Activated CD4-positive, alpha-beta T cell treated with anti-CD3 and anti-CD28 coated beads, Interleukin-2, amount 50 U/mL, for 16 hours (primary cell): ENCODE measurements at places on chromosomes 16 and 17.
A peak's percentile ranks its signal among the peaks of the same experiment; 100 is the strongest.

DNA sequence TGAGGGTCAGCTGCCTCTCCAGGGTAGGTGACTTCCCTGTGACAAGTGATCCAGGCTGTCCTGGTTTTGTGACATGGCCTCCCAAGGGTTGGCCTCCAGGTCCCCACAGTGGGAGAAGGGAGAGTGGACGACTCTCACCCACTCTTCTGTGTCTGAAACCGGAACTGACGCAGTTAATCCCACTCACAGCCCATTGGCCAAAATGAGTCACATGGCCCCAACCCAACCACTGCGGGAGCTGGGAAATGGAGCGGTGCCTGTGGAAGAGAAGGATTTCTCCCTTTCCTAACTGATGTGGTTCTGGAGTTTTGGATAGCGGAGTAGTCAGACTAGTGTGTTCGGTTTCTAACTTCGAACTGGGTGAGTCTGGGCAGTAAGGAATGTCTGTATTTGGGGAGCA is 79.4 kb downstream of the ABCC6 start:
- DNase-seq = no peak

DNA sequence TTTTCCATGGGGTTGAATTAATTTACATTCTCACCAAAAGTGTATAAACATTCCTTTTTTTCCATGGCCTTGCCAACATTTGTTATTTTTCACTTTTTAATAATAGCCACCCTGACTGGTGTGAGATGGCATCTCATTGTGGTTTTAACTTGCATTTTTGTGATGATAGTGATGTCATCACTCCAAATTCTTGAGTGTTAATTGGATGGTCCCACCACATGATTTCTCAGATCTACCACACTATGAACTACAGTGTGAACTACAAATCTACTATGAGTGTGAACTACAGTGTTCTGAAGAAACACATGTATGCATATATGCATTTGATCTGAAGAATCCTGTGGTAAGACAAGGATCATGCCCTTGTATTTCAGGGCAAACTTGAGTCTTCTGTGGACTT is 340.1 kb downstream of the ABCC12 start:
- DNase-seq = no peak

- no peak for DNase-seq
Measured at GRCh38 chr16:19138601-19139000, 24.8 kb downstream of the ITPRIPL2 start.

DNA sequence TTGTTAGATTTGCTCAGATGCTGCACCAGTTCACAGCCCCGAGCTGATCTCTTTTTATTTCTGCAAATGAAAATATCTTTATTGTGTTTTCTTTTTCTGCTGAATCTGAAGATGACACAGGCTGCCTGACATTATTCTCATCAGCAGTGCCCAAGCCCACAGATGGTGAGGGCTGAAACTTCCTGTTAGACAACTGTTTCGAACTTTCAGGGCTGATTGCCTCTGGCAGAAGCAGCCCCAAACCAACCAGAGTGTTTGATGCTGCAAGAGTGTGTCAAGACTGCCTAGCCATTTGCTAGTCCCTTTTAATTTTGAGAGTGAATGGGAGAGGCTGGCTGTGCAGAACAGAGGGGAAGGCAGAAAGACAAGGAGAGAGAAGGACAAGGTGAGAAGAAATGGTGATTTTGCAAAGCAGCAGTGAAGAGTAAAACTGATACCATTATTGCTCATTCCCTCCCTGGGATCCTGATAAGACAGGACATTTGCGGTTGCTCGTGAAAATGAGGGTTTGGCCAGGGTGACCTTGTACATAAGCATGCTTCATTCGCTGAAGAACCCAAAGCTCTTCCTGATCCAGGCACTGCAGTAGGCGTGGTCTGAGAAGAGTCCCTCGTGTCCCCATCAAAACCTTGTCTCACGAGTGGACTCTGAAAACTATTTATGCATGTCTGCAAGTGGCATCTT is 77.2 kb downstream of the TMEM114 start:
- DNase-seq = no peak

GRCh38 chr17:45225964-45226530 is 4.4 kb downstream of the FMNL1 start:
- DNase-seq = peak; percentile 99

DNA sequence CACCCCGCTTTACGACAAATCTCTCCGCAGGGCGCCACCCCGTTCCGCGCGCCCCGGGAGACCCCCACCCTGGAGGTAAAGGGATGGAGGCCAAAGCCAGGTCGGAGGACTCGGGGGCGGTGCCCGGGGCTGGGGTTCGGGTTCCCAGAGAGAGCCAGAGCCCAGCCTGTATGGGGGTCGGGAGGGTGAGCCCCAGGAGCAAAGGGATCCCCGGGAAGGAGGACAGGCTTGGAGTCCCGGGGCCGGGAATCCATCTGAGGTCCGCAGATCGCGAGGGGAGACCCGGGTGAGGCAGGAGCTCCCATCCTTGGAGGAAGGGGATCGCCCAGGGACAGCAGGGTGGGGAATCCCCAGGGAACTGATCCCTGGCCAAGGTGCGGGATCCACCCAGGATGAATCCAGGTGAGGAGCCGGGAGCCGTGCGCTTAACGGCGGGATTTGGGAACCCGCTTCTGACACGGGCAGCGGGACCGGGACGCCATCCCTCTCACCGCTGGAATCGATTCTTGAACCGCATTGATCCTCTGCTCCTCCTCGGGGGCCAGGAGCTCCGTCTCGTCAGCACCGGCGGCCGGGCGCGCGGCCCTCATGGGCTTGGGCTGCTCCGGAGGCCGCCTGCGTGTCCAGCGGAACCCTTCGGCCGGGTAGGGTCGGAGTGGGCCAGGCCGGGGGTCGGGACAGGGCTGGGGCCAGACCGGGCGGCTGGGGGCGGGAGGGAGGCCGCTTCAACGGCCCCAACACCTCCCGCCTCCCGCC is at the start of gene MMD:
TSS of gene MMD (minus strand) at position 657 of the 756 bp plus-strand sequence. CDS start at position 517, 140 bp downstream.
- DNase-seq = no peak

DNA sequence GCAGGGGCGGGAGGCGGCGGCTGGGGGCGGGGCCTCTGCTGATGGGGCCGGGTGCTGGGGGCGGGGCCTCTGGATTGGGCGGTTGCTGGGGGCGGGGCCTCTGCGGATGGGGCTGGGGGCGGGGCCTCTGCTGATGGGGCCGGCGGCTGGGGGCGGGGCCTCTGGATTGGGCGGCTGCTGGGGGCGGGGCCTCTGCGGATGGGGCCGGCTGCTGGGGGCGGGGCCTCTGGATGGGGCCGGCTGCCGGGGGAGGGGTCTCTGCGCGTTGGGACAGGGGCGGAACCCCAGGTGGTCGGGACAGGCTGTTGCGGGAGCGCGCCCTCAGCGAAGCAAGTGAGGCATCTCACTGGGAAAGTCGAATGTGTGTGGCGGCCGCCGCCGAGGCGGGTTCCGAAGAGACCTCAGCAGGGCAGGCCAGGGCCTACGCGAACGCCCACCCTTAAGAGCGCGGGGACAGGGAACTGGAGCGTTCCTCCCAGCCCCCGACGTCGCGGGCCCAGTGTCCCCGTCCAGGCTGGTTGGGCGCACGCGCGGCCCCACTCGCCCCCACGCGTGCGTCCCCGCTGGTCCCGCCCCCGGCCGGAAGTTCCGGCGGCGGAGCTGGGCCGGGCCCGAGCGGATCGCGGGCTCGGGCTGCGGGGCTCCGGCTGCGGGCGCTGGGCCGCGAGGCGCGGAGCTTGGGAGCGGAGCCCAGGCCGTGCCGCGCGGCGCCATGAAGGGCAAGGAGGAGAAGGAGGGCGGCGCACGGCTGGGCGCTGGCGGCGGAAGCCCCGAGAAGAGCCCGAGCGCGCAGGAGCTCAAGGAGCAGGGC is at the start of gene STUB1:
TSS of gene STUB1 (plus strand) at position 597 of the 811 bp plus-strand sequence. CDS start at position 713, 116 bp downstream.
- DNase-seq = peak; percentile 92

DNA sequence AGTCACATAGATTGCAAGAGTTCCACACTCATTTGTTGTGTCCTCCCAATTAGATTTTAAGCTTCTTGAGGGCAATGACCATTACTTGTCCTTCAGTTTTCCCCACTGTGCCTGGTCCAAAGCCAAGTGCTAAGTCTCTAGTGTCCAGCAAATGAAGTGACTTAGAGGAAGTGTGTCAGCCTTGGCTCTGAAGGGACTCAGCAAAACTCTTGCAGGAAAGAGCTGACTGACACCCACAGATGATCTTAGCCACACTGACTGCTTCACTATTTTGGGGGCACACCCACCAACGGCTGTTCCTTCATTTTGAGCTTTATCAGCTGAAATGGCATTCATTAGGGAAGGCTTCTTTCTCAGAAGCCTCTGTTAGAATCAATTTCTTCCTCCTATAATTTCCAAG is 358.1 kb downstream of the UTP18 start:
- no peak for DNase-seq

GRCh38 chr17:79188048-79188447 is 113.4 kb downstream of the ENGASE start:
- DNase-seq = peak; percentile 8

DNA sequence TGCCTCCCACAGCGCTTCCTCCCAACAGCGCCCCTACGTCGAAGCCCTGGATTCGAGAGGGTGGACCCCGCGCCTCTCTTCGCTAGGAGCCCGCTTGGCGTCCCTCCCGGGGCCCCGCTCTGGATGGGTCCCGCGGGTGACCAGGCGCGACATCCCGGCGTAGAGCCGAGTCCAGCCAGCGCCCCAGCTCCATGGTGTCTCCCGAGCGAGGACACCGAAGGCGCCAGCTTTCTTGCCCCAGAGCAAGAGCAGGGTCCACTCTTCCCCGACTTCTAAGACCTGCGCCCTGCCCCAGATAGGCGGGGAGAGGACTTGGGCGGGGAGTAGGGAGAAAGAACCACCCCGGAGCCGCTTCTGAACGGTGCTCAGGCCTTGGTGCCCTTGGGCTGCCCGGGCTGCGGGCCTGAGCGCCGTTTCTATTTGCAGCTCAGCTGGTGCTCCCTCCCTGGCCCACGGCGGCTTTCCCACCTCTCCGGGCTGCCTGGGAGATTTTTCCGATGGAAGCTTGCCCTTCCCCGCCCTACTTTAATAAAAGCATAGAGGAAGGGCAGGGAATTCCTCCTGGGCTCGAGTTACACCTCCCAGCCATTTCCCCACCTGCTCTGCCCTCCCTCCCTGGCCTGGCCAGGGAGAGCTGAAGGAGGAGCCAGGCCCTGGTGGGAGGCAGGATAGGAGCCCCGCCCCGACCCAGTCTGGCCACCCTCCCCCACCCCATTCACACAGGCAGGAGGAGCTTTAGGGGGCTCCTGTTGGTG is 1.8 kb downstream of the MMP15 start:
- no peak for DNase-seq

DNA sequence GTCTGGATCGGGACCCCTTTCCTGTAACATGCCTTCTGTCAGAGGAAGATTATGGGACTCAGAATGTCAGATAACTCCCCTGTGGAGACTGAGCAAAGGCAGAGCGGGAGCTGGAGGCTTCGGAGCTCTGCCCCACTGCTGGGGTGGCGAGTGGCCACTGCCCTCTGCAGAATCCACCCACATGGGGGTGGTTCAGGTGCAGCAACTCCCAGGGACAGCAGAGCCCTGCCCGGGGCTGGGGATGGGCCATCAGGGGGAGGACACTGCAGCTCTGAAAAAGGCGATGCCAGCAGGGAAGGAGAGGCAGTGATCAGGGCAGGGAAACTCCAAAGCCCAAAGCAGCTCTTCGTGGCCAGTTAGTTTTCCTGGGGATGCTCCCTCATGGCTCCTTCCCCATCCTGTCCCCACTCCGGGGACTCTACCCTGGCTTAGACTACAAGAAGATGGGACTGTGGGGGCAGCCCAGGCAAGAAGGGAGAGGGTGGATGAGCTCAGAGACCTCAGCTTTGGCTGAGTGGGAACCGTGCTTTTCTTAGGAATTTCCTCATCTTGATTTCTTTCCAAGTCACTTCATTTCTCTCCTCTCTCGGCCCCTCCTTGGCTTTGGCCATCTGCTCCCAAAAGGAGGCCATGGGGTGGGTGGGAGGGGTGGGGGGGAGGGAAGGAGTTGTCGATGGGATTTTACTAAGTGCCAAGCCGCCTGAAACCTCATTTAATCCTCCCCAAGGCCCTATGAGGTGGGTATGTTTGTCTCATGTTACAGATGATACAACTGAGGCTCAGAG is 4.0 kb downstream of the CA4 start:
- DNase-seq = no peak

GRCh38 chr16:49437344-49437743 is 63.7 kb downstream of the C16orf78 start:
- no peak for DNase-seq

GRCh38 chr16:81575834-81576233 is 131.2 kb downstream of the CMIP start:
- no peak for DNase-seq

- DNase-seq = peak; percentile 53
Measured at GRCh38 chr16:28873543-28874201, 4.6 kb upstream of the ATP2A1 start.

- DNase-seq = no peak
Measured at GRCh38 chr16:56708525-56709442, 21.1 kb upstream of the NUP93 start.

DNA sequence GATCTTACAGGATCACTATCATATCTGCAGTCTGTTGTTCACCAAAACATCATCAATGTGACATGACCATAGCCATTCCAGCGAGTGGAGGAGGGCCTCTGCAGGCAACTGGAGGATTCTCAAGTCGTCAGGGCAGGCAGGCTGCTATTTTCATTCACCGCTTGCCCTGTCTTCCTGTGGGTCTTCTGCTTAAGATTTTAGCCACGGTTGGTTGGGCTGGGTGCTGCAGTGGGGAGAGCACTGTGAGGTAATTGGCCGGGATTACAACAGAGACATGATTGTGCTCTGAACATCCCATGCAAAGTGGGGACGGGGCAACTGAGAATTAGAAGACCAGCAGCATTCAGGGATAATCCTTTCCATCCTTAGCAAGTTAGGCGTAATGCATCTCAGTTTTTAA is 245.9 kb downstream of the CPPED1 start:
- no peak for DNase-seq

GRCh38 chr17:42754782-42755181 is 6.2 kb upstream of the RAMP2 start:
- DNase-seq = no peak

DNA sequence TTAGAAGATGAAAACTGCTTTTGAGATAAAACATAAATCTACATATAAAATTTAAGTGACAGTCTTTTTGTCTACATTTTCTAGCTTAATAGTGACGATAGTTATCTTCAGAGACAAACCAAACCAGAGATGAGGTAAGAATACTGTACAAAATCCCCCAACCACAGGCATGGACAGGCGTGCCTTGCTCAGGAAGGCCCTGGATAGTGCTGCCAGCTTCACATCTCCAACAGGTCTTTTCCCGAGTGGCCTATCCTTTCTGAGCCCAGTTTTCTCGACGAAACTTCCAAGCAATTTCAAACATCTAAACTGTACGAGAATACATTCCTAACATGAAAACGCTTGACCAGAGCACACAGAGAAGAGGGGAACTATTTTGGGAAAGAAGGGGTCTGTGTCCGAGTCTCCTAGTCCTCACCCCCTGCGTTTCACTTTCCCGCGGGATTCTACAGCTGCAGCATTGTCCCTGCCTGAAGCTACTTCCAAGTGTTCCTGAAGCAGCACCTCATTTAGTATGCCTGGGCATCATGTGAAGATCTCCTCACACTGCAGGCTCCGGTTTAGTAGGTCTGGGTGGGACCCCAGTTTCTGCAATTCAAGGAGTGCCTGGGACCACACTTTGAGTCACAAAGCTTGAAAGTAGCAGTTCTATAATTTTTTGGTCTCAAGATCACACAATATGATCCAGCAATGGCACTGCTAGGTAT is 37.8 kb downstream of the GNA13 start:
- DNase-seq = no peak
